MCF 10A (cell line): ENCODE measurements at places on chromosomes 16 and 17. TPM values are rescaled to one million over a fixed set of nuclear protein-coding genes. Genes with fewer than 3 reads are reported as not detected.
A peak's percentile ranks its signal among the peaks of the same experiment; 100 is the strongest.

TPSB2 gene
- total RNA-seq = not detected in 2 replicates

DNA sequence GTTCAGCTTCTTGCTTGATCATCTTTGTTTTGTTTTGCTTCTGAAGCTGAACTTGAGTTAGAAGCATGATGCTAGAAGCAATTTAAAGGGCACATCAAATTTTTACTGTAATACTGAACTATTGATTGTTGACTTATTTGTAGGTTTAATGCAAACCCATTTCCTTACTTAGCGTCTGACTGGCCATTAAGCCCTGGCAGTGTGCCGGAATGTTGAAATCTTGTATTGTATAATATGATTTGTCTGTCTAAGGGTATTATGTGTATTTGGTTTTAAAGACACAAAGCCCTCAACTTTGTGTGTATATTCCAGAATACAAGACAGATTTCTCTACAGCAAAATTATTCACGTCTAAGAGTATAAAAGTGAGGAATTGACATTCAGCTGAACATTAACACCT, 39.7 kb downstream of the NUP93 start:
- no peak overlapping the region for H3K4me3 ChIP-seq
- H3K27me3 ChIP-seq = no peaks in the 10 kb centered on the region

DNA sequence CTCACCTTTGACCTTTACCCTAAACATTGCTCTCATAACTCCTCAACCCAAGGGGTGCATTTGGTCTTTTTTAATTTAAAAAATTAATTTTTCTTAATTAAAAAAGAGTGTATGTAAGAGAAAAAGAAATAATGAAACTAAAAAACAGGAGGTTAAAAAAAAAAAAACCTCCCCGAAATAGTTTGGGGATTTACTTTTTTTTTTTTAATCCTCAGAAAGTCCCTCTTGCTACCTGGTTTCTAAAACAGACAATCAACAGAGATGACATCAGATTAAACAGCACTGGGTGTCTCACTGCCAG, 301.3 kb downstream of the SOX9 start:
- no peak for DNase-seq
- peaks cover 74% of the 10 kb centered on the region for H3K36me3 ChIP-seq
- no peaks in the 10 kb centered on the region for H3K27me3 ChIP-seq
- peaks cover 53% of the 10 kb centered on the region for H3K4me1 ChIP-seq

DNA sequence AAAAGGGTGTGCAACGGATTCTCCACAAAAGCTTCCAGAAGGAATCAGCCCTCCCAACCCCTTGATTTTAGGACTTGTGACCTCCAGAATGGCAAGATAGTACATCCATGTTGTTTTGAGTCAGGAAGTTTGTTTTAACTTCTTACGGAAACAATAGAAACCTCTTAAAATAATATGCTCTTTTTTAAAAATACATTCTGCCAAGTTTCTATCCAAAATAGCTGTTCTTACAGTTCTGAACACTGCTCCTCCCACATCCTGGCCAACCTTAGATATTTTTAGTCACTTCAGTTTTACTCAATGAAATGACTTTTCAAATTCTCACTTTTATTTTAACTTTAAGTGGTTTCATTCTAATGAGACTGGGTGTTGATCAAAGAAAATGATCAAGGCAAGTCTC, 156.4 kb downstream of the ZNF18 start:
- H3K27me3 ChIP-seq = no peaks in the 10 kb centered on the region
- H3K4me1 ChIP-seq = peaks cover 6% of the 10 kb centered on the region
- H3K36me3 ChIP-seq = no peaks in the 10 kb centered on the region
- peak overlapping the region; percentile 11 for H3K27ac ChIP-seq
- no peak for DNase-seq
- H3K4me3 ChIP-seq = no peak overlapping the region

DNA sequence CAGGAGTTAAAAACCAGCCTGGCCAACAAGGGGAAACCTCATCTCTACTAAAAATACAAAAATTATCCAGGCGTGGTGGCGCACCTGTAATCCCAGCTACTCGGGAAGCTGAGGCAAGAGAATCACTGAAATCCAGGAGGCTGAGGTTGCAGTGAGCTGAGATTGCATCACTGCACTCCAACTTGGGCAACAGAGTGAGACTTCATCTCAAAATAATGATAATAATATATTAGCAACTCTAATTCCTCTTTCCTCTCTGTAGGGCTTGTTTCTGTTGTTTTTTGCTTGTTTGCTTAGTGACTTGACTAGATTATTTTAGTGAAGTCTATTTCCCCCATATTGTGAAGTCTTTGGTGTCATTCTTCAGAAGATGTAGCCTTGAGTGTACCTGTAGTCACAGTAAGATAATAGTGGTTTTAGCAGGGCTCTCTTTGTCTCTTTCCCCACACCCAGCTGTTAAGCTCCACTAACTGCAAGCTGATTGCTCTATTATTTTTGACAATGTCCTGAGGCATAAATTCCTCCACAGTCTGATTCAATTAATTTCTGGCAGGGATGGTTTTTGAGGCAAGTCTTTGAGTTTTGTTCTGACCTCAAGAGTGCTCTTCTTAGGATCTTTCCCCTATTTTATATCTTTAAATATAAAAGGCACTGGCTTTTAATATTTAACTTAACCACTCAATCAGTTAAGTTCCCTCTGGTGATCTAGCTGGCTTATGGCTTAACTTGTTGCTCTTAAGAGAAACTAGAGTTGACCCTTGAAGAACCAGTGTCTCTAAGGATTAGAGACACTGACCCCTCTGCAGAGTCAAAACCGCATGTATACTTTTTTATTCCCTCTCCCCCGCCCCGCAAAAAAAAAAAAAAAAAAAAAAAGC, 18.6 kb upstream of the TNFSF12 start:
- no peak overlapping the region for H3K4me3 ChIP-seq
- H3K4me1 ChIP-seq = no peaks in the 10 kb centered on the region
- no peaks in the 10 kb centered on the region for H3K27me3 ChIP-seq
- no peak overlapping the region for H3K27ac ChIP-seq
